NCI-H524 treated with DMSO at 0.1 percent for 48 hours (cell line): ENCODE measurements at places on chromosomes 2 and 18.

DNA sequence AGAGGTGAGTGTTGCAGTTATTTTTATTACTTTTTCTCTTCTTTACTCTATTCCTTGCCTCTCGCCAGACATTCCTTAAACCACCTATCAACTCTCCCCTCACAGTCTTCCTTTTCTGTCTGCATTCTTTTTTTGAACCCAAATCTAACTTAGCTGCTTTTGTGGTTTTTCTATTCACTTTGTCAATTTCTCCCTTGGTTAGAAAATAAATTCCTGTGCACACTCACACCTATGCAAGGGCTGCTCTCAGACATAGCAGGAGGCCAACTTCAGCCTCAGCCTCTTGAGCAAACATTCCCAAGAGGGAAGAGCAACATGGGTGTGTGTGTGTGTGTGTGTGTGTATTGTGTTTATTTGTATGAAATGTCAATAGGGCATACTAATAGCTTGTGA is 808.6 kb downstream of the RNF144A start:
- no peak for DNase-seq

DNA sequence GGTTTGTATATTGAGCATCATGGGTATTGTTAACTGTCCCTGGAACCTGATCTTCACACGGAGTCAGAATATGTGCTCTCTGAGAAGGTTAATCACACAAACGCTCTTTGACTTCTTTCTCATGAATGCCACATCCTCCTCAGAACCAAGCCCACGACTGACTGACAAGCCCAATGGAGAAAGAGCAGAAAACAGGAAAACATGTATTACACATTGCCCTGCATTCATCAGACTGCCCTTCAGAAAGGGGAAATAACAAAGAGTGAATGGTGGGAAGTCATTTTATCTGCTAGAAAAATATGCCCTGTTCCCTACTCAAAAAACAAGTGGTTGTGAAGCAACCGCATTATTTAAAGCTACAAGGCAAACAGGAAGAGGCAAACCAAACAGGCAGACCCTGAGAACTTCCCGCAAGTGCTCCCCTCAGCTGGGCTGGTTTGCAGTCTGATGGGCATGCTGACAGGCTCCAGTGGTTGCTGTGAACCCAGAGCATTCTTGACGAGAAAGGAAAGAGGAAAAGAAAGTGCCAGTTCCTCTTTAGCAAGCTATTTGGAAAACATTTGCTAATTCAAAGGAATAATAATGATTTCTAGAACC is 172.9 kb upstream of the SETBP1 start:
- DNase-seq, result no peak

- no peak for DNase-seq
Measured at GRCh38 chr2:69188182-69188900, 175.4 kb downstream of the ANTXR1 start.

DNA sequence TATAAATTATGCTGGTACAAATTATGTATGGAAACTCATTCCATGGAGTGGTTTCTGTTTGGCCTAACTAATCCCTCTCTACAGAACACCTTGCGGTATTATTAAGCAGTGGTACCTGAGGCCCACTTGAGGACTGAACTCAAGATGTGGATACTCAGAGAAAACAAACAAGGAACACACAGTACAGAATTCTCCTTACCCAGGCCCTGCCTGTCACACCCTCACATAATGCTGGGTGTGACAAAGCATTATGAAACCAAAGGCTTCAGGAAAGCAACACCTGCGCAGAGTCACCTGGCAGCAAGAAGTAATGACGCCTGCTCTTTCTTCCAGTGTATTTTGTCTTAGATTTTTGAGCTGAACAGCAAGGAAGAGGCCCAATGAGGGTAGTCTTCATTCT is 264.7 kb downstream of the PAX3 start:
- DNase-seq, result no peak

DNA sequence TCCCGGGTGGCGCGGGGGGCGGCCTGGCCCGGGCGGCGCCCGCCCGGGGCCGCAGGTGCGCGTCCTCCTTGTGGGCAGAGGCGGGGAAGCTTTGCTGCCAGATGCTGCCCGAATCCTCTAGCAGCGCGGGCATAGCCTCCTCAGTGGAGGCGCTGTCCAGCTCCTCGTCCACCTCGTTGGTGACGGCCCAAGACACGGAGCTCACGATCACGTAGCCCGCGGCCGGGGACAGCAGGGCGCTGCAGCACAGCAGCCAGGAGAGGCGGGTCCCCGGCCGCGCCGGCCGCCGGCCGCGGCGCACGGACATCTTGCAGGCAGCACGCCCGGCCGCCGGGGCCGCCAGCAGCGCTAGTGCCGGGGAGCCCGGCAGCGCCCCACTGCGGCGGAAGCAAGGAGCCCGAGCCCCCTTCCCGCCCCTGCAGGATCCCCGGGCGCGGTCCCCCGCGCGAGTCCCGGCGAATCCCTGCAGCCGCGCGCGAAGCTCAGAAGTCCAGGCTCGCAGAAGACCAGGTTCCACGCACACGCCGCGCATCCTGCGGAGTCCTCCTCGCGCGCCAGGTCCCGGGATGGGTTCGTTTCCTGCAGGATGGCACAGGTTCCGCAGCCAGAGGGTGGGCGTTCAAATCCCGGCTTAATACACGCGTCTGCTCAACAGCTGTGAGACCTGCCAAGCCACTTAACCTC is at the start of gene CREG2:
Gene CREG2 (minus strand): TSS at position 353 of the 684 bp plus-strand sequence. CDS start 46 bp downstream, at position 307.
- no peak for DNase-seq

GRCh38 chr2:102048465-102048864 is 56.7 kb downstream of the IL1R2 start:
- DNase-seq, result no peak

DNA sequence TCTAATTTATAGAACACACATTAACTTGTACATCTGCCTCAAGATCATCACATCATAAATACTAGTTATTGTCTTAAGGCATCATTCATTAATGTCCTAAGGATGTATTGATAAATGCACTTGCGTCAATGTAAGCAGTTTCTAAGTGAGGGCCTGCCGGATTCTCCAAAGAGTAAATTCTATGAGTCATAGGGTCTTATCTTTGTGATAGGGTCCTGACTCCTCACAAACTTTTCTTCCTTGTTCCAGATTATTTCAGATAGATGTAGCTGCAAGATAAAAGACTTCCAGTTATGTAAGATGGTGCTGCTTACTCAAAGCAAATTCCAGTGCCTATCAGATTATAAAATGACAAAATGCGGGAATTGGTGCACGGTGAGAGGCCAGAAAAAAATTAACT is 315.0 kb upstream of the SLC39A10 start:
- DNase-seq, result no peak

DNA sequence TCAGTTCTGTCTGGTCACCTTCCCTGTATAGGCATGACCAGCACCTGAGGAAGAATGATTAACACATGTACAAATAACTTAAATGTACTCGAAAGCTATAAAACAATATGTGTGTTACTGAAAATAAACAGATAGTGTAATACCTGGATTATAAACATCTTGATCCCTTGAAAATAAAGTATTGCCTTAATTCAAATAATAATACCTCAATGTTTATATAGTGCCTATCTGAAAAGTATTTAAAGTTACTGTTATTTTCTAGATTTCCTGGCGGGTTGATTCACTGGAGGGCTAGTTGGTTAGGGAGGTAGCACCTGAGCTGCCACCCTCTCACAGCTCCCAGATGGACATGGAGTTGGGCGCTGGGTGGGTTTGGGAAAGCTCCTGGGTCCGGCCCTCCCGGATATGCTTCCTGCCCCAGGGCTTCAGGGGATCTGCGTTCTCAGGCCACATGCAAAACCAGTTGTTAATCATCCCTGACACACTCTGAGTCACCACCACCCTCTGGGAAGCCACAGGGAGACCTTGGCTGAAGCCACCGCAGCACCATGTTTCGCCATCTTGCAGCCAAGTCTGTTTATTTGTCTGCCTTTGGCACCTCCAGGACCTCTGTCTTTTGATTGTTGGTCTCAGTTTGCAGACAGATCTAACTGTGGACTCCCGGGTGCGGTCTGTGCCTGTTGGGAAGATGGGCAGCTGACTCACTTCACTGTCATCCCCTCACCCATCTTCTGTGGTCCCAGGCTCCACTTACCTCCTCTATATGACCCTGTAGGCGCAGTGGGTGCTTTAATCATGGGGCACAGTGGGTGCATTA is 35.3 kb downstream of the RAB31 start:
- DNase-seq, result no peak

GRCh38 chr2:142862847-142863246 is 14.6 kb upstream of the KYNU start:
- no peak for DNase-seq

DNA sequence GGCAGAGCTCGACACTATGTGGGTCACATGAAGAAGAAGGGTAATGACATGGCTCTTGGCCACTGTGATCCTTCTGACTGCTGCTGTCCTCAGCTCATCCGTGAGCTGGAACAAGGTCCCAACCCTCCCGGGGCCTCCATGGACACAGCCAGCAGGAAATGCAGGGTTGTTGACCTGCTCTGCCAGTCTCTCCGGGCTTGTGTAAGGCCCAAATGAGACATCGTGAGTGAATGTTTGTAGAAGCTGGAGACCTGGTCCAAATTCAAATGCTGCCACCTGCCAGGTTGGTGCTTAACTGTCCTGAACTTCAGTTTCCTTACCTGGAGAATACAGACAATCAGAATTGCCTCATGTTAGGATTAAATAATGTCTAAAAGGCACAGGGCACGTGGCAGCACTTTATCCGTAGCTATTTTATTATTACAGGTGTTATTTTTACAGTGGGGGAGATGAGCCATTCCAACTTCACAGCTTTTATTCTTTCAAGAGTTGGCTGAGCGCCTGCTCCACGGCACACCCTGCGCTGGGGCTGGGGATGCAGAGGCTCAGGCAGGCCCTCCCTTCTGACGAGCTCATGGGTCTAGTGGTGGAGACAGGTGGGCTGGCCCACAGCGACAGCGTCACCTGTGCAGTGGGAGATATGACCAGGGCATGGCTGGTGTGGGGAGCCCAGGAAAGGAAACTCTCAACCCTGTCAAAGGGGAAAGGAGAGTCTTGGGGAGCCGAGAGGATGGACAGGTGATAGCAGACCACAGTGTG is 15.1 kb downstream of the ARHGEF4 start:
- DNase-seq, result no peak

- DNase-seq, result no peak
Measured at GRCh38 chr2:207481924-207482323, 47.8 kb upstream of the CREB1 start.

DNA sequence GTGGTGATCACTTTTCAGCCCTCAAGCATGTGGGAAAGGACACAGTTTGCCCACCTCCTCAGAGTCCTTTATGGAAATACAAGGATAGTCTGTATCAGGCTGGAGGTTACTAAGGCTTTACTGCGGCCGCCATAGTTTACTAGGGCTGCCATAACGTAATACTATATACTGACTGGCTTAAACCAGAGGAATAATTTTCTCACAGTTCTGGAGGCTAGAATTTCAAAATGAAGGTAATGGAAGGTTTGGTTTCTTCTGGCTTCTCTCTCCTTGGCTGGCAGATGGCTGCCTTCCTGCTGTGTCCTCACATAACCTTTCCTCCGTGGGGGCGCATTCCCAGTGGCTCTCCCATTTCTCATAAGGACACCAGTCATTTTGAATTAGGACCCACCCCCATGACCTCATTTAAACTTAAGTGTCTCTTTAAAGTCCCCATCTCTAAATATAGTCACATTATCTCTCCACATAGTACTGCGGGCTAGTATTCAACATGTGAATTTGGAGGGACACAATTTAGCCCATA is 12.5 kb upstream of the ATIC start:
- DNase-seq, result peak; percentile 20

DNA sequence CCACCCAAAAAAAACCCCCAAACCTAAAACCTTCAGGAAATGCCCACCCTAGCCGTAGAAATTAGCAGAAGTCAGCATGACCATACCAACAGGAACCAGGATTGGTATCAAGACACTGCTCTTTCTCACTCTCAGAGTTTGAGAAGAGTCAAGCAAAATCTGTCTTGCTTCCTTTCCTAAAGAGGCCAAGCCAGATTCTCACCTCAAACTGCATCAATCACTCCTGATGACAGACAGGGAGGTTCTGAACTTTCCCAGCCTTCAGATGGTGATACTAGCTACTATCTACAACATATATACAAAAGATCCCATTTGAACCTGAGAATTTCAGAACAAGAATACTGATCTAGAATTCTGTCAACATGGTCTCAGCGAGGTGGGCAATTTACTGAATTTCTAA is 29.7 kb downstream of the CCDC93 start:
- no peak for DNase-seq

GRCh38 chr2:173223871-173224270 is 130.8 kb upstream of the CDCA7 start:
- DNase-seq, result no peak

DNA sequence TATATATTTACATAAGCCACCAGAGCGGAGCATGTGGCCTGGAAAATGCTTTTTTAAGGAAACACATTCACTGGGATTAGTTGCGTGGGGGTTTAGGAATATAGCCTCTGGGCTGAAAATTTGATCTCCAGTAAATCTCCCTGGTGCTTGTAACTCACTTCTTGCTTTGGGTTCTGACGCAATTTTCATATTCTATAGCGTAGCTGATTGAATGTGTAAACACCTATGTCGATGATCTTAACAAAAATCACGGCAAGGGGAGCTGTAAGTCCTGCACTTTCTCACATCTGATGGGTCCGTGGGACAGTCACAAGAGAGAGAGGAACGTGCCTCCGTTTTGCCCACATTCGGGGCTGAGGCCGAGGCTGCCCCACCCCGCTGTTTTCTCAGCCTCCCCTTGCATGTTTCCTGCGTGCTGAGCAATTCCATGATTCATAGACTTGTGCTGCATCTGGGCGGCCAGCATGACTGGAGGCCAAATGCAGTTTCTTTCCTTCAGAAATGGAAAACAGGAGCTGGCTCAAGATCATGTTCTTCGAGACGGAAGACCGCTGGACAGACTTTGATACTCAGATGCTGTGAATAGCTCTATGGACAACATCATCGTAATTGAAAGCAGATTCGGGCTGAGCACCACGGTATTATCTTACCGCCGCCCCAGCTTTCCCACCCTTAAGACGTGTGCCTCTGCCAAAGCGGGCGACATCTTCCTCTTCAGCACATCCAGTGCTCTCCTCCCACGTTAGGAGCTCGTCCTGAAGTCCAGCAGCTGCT is 109.2 kb downstream of the TMEM18 start:
- DNase-seq, result no peak

GRCh38 chr2:189661957-189662321 is 680 bp downstream of the ASNSD1 start:
- DNase-seq, result no peak

GRCh38 chr2:134936691-134937090 is 18.1 kb downstream of the CCNT2 start:
- no peak for DNase-seq
